Caco-2 (cell line): ENCODE measurements at places on chromosomes 16 and 17.

- no peak overlapping the region for H3K4me3 ChIP-seq
- DNase-seq = no peak
- H3K27me3 ChIP-seq = no peaks in the 10 kb centered on the region
- H3K4me1 ChIP-seq = no peaks in the 10 kb centered on the region
Observed at GRCh38 chr17:73050797-73051196, 41.7 kb downstream of the SLC39A11 start.

DNA sequence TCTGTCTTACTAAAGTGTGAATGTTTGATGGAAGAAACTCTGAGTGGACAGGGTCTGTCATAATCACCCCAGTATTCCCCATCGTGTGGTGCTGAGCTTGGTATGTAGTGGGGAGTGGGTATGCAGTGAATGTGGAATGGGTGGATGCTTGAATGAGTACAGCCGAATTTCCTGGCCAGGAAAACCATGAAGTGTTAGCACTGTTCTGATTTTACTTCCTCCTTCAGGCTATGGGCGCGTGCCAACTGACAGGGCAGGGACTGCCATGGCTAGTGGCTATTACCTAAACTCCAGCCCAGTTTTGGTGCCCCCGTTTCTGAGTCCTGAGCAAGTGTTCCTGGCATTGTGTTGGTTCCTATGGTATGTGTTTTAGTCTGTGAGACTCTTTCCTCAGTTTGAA, 48.6 kb downstream of the PRKCA start:
- no peak overlapping the region for H3K4me3 ChIP-seq
- no peaks in the 10 kb centered on the region for H3K36me3 ChIP-seq
- H3K4me1 ChIP-seq = peaks cover 44% of the 10 kb centered on the region
- no peak overlapping the region for H3K27ac ChIP-seq
- DNase-seq = no peak

- no peak for DNase-seq
- no peaks in the 10 kb centered on the region for H3K36me3 ChIP-seq
- no peak overlapping the region for H3K4me3 ChIP-seq
- H3K27ac ChIP-seq = no peak overlapping the region
- no peaks in the 10 kb centered on the region for H3K4me1 ChIP-seq
- no peaks in the 10 kb centered on the region for H3K27me3 ChIP-seq
Observed at GRCh38 chr16:47182318-47182717, 38.6 kb upstream of the NETO2 start.

DNA sequence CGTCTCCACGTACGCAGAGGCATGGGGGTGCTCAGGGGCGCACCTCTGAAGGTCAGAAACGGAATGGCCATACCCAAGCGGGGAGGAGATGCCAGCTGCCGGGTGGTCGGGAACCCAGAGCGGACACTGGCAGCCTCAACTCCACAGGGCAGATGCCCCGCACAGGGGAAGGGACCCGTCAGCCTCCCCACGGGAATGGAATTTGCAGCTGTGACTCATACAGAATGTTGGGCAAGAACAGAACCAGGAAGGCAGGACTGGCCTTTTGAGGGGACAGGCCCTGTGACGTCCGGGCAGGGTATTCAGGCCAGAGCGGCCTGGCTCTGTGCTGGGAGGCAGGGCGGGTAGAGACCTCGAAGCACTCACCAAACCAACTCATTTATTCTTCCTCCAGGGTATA, 7.5 kb downstream of the TK1 start:
- H3K27me3 ChIP-seq = no peaks in the 10 kb centered on the region
- H3K36me3 ChIP-seq = peaks cover 2% of the 10 kb centered on the region
- H3K4me3 ChIP-seq = no peak overlapping the region
- no peak for DNase-seq

- peak overlapping the region; percentile 89 for H3K4me3 ChIP-seq
Observed at GRCh38 chr17:64974750-64975317, 55.6 kb upstream of the LRRC37A3 start.

GRCh38 chr17:59754552-59754951, 47.1 kb downstream of the VMP1 start:
- H3K4me3 ChIP-seq = no peak overlapping the region
- peaks cover 1% of the 10 kb centered on the region; the same call in 1 of the 2 replicates for H3K36me3 ChIP-seq
- peaks cover 45% of the 10 kb centered on the region for H3K4me1 ChIP-seq
- H3K27ac ChIP-seq = peak overlapping the region; percentile 89
- no peaks in the 10 kb centered on the region for H3K27me3 ChIP-seq

GRCh38 chr17:59798111-59798510, 90.7 kb downstream of the VMP1 start:
- no peaks in the 10 kb centered on the region for H3K27me3 ChIP-seq
- H3K36me3 ChIP-seq = no peaks in the 10 kb centered on the region
- DNase-seq = no peak
- no peak overlapping the region for H3K4me3 ChIP-seq

GRCh38 chr17:27808628-27809027, 8.3 kb upstream of the NOS2 start:
- H3K27ac ChIP-seq = no peak overlapping the region
- H3K27me3 ChIP-seq = no peaks in the 10 kb centered on the region
- H3K36me3 ChIP-seq = no peaks in the 10 kb centered on the region

- no peak overlapping the region for H3K27ac ChIP-seq
- H3K4me1 ChIP-seq = peaks cover 6% of the 10 kb centered on the region; the same call in 1 of the 2 replicates
- no peaks in the 10 kb centered on the region for H3K36me3 ChIP-seq
Observed at GRCh38 chr17:44919885-44920564, 4.7 kb upstream of the GFAP start.

DNA sequence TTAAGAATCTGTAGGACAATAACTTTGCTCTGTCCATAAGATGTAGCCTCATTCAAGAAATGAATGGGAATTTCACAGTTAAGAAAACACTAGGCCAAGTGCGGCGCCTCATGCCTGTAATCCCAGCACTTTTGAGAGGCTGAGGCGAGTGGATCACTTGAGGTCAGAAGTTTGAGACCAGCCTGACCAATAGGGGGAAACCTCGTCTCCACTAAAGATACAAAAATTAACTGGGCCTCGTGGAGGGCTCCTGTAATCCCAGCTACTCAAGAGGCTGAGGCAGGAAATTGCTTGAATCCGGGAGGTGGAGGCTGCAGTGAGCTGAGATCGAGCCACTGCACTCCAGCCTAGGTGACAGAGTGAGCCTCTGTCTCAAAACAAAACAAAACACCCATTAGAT, 19.9 kb upstream of the RSL1D1 start:
- no peak overlapping the region for H3K27ac ChIP-seq
- DNase-seq = peak; percentile 35
- H3K36me3 ChIP-seq = no peaks in the 10 kb centered on the region; the same call in 1 of the 2 replicates
- H3K27me3 ChIP-seq = no peaks in the 10 kb centered on the region

- H3K4me1 ChIP-seq = peaks cover 14% of the 10 kb centered on the region
- peak overlapping the region; percentile 17 for H3K27ac ChIP-seq
- no peak overlapping the region for H3K4me3 ChIP-seq
- no peaks in the 10 kb centered on the region for H3K27me3 ChIP-seq
- no peaks in the 10 kb centered on the region for H3K36me3 ChIP-seq
Observed at GRCh38 chr16:5738586-5738985, 641.0 kb upstream of the EEF2KMT start.

GRCh38 chr16:266258-267164, 9.2 kb downstream of the RGS11 start:
- no peaks in the 10 kb centered on the region for H3K27me3 ChIP-seq
- no peaks in the 10 kb centered on the region for H3K36me3 ChIP-seq
- no peak overlapping the region for H3K4me3 ChIP-seq
- no peak overlapping the region for H3K27ac ChIP-seq
- no peak for DNase-seq
- no peaks in the 10 kb centered on the region for H3K4me1 ChIP-seq

DNA sequence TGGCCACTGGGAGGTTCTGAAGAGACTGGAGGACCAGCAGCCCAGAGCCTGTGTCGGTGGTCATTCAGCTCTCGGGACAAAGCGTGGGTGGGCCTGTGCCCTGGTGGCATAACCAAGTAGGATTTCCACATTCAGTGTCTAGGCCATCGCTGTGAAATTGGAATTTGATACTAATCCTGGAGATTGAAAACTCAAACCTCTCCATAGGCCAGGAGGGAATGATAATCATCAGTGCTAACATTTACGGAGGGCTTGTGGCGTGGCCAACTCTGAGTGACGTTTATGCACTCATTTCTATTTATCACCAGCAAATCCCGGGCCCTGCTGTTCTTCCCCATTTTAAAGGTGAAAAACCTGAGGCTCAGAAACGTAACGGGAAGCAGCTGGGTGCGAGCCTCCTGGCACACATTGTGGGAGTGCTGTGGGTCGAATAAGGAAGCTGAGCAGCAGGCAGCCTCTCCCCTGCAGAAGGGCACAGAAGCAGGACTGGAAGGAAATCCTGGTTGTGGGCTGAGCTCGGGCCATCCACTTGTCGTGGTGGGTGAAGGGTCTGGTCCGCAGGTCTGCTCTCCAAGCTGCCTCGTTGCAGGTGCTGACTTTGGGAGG, 33.1 kb downstream of the RAI1 start:
- no peak for DNase-seq
- no peak overlapping the region for H3K4me3 ChIP-seq
- no peaks in the 10 kb centered on the region for H3K27me3 ChIP-seq
- H3K36me3 ChIP-seq = peaks cover 6% of the 10 kb centered on the region

DNA sequence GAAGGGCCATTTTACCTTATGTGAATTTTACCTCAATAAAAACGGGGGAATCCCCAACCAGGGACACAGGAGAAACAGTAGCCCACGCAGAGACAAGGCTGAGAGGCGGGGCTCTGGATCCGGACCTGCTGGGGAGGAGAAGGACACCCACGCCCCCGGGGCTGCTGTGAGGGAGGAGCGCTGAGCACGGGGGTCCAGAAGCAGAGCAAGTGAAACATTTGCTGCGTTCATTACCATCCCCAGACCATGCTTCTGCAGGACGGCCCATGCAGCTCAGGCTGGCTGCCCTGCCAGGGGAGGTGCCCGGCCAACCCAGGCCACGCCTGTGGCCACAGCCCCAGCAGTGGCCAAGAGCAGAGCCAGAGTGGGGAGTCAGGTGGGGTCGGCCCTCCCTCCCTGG, 50.0 kb downstream of the KCNJ18 start:
- H3K36me3 ChIP-seq = no peaks in the 10 kb centered on the region
- H3K27ac ChIP-seq = no peak overlapping the region
- no peak for DNase-seq
- no peaks in the 10 kb centered on the region for H3K4me1 ChIP-seq
- H3K27me3 ChIP-seq = no peaks in the 10 kb centered on the region
- no peak overlapping the region for H3K4me3 ChIP-seq

DNA sequence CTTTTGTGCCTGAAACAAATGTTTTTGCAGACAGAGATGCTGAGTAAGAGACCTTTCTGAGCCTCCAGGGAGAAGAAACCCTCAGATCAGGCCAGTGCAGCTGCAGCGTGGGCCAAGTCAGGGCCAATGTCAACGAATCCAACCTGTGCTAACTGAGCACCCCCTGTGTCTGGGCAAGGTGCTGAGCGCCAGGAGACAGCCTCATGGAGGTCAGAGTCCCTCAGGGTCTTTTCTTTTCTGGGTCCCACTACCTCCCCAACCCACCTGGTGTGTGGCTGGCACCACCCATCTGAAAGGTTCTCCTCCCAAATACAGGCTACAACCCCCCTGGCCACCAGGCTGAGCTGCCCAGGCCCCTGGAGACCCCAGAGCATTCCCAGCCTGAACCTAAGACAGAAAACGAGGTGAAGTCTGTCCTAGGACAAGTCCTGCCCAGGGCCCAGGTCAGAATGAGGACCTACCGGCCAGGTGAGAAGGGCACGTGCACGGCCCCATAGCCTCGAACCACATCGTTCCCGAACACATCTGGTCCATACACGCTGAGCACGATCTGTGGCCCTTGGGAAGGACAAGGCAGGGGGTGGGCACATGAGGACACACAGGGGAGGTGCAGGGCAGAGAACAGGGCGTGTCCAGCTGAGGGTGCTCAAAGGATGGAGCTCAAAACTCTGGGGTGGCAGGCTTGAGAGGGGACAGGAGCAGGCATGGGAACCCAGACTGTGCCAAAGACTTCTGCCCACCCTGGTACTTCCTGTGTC, 15.0 kb downstream of the B9D1 start:
- no peak overlapping the region for H3K4me3 ChIP-seq
- no peaks in the 10 kb centered on the region for H3K27me3 ChIP-seq

- H3K27ac ChIP-seq = no peak overlapping the region
- H3K4me3 ChIP-seq = no peak overlapping the region
- no peak for DNase-seq
- no peaks in the 10 kb centered on the region for H3K4me1 ChIP-seq
- H3K36me3 ChIP-seq = no peaks in the 10 kb centered on the region
Observed at GRCh38 chr17:39641883-39642282, 4.9 kb downstream of the STARD3 start.

- H3K36me3 ChIP-seq = no peaks in the 10 kb centered on the region
- H3K4me3 ChIP-seq = no peak overlapping the region
- no peak for DNase-seq
- no peaks in the 10 kb centered on the region for H3K27me3 ChIP-seq
Observed at GRCh38 chr16:78903237-78903636, 697.3 kb downstream of the MAF start.
